ENCODE measurements at places on chromosomes 4 and X.

GRCh38 chr4:71074452-71075299, 81.2 kb downstream of the DCK start:
- no peak for DNase-seq

DNA sequence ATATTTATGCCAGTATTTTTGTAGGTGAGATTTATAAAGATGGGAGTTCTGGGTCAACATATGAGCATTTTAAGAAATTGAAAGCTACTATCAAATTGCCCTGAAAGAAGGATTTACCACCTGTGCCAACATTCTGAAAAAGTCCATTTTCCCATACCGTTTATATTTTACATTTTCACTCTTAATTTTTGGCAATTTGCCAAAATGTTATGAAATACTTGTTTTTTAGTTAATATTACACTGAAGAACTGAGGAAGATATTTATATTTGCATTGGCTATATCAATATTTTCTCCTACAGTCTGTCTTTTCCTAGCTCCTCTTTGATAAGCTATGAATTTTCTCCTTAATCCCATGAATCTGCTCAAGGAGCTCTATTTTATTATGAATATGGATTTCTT, 52.4 kb downstream of the DCHS2 start:
- DNase-seq, result no peak

DNA sequence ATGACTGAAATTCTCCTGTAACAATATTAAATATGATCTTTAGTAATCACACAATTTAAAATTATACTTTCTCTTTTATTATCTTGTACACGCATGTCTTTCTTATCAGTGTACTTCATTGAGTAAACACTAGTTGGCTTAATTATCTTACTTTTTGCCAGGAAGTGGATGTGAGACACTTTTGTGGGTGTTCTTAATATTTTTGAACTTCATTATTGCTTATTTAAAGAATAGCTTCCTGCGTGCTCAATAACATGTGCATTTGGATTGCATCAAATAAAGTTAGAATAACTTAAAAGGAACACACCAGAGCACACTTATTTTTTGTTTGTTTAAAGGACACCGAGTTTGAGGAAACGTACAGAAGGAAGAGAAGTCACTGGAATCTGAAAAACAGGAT, 128.5 kb upstream of the VEGFC start:
- DNase-seq, result no peak

DNA sequence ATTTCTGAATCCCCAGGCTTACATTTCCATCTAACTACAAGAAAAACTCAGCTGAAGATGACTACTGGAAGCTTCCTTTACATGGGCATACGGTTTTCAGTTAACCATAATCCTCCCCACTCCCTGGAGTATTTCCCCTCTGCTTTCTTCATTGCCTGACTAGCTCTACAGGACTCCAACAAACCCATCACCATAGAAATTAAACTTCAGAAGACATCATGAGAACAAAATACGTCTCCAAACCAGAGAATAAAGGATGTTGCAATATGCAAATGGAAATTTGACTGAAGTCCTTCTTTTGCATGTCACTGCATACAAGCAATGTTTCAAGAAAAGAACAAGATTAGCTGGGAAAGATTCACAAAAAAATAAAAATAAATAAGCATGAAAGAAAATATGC, 170.2 kb upstream of the PCDH18 start:
- no peak for DNase-seq

GRCh38 chr4:159481936-159482335, 379.1 kb downstream of the RAPGEF2 start:
- no peak for DNase-seq

DNA sequence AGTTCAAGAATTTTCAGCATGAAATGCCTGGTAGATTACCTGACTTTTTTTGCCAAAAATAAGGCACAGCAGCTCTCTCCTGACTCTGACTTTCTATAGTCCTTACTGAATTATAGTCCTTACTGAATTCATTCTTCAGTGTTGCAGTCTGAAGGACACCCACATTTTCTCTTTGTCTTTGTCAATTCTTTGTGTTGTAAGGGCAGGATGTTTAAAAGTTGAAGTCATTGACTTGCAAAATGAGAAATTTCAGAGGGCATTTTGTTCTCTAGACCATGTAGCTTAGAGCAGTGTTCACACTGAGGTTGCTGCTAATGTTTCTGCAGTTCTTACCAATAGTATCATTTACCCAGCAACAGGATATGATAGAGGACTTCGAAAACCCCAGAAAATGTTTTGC, 168.0 kb downstream of the SOWAHB start:
- DNase-seq, result no peak

GRCh38 chr4:140944572-140944971, 188.4 kb upstream of the TBC1D9 start:
- DNase-seq, result no peak

DNA sequence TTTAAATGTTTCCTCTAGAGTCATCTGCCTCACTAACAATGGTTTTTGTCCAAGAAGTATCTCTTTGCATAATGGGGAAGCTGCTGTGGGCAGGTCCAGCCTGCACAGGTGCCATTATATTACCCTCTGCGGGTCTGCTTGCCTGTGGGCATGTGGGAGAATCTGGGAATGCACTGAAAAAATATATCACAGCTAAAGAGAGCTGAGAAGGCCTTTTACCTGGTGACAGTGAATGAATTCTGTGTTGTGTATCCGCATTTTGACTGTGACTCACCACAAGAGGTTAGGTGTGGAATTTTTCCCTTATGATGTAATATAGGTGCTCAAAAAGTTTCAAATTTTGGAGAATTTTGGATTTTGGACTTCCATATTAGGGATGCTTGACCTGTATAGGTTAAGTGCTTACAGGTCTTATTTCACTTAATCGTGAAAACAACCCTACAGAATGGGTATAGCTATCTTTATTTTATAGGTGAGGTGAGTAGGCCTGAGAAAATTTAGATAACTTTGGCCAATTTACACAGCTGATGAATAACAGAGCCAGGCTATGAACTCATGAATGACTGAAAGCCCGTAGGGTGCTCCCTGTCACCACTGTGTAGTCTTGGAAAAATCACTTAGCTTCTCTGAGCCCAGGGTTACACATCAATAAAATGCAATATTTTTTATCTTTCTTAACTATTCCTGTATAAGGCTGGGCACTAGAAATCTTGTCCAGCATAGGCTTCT, 198.0 kb upstream of the EPHA5 start:
- DNase-seq, result no peak

GRCh38 chrX:98338544-98338943, 1454.8 kb downstream of the RPA4 start:
- no peak for DNase-seq

DNA sequence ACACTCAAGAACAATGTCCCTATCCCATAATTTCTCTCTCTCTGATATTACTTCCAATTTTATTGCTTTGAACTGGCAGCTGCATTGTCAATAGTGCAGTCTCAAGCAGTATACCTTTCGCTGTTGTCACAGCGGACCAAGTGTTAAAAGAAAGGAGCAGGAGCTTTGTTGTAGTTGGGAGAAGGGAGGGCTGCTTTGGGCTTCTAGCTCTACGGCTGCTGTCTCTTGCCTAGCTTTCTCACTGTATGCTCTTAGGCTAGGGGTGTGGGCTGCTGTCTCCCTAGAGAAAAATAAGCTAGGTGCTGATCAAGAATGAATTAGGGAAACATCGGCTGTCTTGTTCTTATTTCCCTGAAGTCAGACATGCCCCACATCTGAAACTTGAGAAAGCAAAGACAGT, 52.5 kb downstream of the TRPC5OS start:
- no peak for DNase-seq

DNA sequence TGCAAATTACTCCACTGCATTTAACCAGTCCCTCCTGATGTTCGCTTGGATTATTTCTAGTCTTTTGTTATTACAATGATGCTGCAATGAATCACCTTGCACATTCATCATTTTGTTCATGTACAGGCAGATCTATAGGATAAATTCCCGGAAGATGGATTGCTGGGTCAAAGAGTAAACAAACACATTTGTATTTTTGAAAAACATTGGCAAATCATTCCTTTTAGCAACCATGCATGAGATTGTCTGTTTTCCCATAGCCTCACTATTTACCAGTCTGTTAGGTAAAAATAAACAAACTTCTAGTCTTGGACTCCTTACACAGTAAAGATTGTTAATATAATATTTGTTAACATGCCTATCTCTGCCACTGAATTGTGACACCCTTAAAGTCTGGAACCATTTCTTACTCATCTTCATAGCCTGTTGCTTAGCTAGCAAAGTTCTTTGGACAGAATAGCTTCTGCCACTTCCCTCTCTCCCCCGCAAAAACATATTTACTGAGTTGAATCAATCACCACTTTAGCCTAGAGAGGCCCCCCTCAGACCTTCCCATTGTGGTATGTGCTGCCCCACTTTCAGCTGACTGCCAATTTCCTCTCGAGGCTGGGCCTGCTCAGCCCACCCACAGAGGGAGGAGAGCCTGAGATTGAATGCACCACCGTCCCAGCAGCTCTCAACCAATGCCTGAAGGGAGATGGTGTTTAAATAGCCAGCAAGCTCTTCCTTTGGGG, 108.4 kb upstream of the ATXN3L start:
- DNase-seq, result peak; percentile 13

- DNase-seq, result no peak
Measured at GRCh38 chr4:5757091-5757490, 46.1 kb downstream of the EVC start.

- peak; percentile 28 for DNase-seq
Measured at GRCh38 chr4:155248002-155248896, 39.8 kb downstream of the NPY2R start.

- no peak for DNase-seq
Measured at GRCh38 chr4:11480683-11481082, 52.0 kb upstream of the HS3ST1 start.

GRCh38 chr4:70868778-70869177, 29.1 kb upstream of the GRSF1 start:
- DNase-seq, result no peak

DNA sequence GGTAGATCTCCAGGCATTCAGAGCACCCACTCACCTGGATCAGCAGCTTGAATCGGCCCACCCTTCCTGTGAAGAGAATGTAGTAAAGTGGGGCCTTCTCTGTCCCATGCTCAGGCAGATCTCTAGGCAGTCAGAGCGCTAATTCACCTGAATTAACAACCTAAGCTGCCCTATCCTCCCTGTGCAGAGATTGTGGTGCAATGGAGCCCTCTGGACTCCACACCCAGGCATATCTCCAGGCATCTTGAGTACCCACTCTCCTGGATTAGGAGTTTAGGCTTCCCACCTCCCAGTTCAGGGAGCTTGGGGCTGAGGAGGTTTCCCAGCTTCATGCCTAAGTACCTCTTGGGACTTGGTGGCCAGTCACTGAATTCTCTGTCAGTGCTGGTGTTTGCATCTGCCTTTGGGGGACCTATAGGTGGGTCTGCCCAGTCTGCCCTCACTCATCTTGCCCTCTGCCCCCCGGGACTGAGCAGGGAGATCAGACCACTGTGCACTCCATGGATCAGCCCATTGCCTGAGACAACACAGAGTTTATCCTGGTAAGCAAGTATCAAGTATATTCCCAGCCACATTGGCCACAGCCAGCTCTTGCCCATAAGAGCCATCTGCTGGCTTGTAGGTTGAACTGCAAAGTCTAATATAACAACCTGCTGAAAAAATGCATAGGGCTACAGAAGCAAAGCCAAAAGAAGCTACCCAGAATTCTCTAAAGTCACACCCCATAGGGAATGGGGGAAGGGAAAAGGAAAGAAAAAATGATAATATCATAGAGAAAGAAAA, 372.9 kb downstream of the KLHL13 start:
- peak; percentile 36 for DNase-seq

- no peak for DNase-seq
Measured at GRCh38 chr4:34861666-34862065, 1382.6 kb downstream of the ARAP2 start.

DNA sequence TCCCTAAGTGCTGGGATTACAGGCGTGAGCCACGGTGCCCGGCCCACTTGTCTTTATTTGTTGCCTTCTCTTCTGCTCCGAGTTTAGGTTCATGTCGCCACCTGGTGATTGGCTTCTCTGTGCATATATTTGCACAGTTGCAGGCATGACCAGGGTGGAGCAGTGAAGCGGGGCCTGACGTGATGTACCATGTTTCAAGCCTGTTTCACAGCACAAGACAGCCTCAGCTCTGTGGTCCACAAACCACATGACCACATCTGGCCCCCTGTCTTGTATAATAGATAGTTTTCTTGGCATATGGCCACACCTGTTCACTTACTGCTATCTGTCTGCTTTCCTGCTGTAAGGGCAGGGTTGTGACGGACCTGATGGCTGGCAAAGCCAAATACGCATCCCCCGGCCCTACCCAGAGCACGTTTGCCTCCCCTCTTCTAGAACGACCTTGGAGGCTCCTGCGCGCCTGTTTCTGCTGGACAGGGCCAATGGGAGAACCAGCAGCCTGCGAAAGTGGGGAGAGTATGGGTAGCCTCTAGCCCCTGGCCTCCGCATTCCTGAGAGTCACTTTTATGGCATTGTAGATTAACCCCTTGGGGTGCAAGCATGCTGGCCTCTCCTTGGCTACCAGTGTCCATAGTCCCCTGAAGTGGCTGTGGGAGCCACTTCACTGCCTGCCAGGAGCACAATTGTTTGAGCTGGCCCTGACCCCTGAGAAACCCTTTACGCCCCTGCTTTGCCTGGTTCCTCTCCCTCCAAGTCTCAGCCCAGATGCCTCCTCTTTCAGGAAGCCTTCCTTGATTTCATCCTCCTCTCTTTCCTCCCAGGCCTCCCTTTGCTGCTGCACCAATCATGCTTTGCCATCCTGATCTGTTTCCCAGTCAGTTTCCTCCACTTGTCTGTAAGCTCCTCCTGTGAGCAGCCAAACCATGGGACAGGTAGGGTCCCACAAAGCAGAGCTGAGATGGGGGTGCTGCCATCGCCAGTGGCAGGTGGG, 6.0 kb upstream of the SH3TC1 start:
- DNase-seq, result peak; percentile 74

GRCh38 chr4:10197952-10198351, 81.4 kb upstream of the WDR1 start:
- DNase-seq, result no peak

DNA sequence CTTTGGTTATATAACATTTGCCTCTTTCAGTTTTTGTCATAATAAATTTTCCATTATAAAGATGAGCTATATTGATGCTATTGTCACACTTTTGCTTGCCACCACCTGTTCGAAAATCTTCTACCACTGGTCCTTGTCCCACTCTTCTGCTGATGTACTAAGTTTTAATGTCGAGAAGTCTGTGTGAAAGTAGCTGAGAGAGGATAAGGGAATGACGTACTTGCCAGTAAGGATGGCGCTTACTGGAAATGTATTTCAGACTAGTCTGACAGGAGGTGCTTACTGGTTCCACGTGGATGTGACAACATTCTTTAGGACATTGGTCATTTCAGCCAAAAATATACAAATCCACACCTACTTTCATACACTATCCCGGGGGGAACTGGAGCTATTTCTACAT, 132.7 kb upstream of the NR3C2 start:
- DNase-seq, result no peak

All from NCI-H2081 (cell line).